ENCODE measurements at places on chromosomes 7 and 10.
A peak's percentile ranks its signal among the peaks of the same experiment; 100 is the strongest.

DNA sequence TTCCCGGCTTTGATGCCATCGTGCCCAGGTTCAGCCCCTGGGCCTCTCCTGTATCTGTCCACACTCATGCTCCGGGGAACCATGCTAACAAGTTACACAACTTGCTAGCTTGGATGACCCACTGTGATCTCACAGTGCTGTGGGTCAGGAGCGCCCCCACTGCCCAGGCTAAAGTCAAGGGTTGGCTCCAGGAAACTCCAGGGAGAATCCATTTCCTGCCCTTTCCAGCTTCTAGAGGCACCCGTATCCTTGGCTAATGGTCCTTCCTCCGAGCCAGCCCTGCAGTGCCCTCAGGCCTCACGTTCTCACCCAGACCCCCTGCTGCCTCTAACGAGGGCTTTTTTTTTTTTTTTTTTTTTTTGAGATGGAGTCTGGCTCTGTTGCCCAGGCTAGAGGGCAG is 19.5 kb downstream of the AMZ1 start:
- no peak for DNase-seq

DNA sequence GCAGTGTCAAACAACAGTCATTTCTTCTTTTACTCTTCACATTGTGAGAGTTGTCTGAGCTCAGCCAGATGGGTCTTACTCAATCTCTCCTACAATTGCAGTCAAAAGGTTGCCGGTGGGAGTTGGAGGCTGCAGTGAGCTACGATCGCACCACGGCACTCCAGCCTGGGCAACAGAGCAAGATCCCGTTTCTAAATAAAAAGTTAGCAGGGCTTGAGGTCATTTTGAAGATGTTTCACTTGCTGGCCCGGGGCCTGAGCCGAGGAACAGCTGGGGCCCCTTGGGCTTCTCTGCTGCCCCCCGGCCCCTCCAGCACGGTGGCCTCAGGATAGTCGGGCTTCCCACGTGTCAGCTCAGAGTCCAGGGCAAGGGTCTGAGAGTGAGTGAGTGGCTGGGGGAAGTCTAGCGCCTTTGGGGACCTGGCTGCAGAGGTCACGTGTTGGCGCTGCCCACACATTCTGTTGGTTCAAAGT is 40.4 kb downstream of the GTF2IRD1 start:
- no peak for DNase-seq

GRCh38 chr10:78851647-78852046 is 217.1 kb upstream of the ZMIZ1 start:
- no peak for DNase-seq

DNA sequence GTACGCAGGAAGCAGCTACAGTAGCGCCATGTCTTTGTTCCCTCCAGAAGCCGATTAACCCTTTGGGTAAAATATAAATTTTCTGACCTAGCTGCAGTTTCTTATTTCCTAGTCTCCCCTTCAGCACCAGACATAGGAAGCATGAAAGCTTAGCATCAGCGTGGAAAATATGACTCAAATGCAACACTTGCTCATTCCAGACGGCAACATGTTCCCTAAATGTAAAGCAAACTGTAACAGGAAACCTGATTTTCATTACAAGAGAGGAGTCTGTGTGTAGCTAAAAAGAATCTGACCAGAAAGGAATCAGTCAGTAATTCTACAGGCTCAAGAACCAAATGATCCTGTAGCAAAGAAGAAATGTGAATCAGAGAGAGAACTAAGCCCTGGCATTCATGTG is 219.2 kb downstream of the C7orf25 start:
- no peak for DNase-seq

DNA sequence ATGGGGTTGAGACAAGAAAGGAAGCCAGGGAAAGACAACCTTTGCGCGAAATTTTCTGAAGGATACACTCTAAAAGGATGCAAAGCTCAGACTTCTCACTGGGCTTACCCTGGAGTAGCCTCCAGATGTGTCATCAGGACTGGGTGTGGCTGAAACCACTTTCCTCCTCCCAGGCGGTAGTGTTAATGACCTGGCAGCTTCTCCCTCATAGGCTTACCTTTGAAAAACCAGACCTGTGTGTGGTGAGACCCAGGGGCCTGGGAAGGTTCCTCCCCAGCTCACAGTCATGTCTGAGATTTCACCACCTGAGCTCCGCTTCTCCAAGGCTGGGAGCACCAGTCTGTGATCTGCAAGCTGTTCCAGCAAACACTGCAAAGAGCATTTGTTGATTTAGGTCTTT is 93.7 kb downstream of the EPC1 start:
- DNase-seq, result no peak

DNA sequence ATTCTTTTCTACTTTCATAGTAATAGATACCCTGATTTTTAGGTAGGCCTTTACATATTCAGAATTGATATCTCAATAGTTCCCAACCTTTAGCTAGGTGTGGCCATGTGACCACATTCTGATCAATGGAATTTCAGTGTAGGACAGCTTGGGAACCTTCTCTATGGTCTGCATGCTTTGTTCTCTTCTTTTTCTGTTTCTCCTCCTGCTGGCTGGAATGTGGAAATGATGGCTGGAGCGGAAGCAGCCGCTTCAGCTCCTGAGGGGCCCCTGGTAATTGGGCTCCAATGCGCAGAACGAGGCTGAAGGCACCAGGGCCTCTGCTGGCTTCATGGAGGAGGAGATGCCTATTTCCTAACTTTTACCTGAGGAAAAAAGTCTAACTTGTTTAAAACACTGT is 152.6 kb downstream of the ZMYND11 start:
- no peak for DNase-seq

GRCh38 chr10:59148701-59149100 is 27.7 kb upstream of the PHYHIPL start:
- no peak for DNase-seq

- DNase-seq, result no peak
These were observed 209.4 kb downstream of the TCERG1L start for GRCh38 chr10:131102147-131102546.

DNA sequence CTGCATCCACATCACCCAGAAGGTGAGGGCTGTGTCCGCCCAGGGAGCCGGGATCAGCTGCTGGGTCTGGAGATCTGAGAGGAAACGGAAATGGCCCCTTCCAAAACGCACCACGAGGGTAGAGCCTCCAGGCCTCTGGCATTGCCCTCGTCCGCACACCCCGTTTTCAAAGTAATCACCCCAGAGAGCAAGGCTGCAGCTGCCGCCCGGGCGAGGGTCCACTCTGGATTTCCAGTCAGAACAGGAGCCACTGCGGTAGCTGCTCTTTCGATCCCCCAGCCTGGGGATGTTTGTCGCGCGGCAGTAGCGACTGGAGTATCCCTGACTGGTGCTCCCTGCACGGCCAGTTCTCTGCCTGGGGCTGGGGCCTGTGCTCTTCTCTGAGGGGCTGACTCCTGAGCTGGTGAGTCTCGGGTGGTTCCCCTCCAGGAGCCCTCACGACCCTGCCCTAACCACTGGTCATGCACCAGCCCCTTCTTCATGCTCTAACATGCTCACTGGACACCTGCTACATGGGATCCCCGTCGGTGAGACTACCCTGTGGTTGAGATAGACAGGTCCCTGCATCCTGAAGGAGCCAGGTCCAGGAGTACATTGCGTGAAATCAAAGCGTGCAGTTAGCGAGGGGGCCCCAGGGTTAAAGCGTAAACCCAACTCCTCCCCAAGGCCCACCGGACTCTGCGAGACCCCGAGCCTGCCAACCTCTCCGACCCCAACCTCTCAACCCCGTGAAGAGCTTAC is 99.2 kb downstream of the FOXL3 start:
- no peak for DNase-seq

- no peak for DNase-seq
These were observed 212.1 kb upstream of the KLF14 start for GRCh38 chr7:130946114-130946513.

DNA sequence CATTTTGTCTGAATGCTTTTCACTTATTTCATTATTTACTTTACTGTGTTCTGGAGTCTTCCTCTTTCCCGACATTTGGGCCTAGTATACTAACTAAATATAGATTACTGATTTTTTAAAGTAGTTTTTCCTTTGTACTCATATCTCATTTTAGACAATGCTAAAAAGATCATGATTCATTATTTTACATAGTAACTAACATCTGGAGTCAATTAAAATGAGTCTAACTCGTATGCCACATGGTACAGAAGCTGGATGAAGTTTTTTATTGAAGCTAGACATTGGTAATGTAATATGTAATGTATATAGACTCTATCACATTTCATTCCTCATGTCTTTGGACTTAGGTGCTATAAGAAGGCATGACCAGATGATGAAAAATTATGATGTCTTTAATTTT is 156.3 kb upstream of the HGF start:
- DNase-seq, result no peak

- DNase-seq, result no peak
These were observed 101.7 kb downstream of the LMBR1 start for GRCh38 chr7:156791241-156791640.

- peak; percentile 32 for DNase-seq
These were observed 43.5 kb downstream of the TLL2 start for GRCh38 chr10:96470116-96470743.

DNA sequence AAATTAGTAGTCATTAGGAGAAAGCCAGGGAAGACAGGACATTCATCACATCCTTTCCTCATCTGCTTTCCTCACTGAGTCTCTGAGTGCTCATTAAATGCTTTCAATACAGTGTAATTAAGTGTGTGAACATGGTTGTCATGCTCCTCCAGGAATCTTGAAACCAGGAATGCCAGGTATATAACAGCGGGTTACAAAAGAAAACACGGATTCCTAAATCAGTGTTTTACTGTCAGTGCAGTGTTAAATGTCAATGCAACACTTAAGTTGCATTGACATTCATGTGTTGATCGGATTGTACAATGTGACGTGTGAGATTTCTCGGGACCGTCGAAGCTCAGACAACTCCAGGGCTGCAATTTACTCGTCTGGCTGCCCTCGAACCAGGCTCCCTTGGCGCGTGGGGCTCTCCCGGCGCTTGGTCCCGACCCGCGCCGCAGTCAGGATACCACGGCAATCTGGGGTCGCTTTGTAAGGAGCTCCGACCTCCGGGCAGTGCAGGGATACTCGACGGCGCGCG is 455 bp upstream of the SPAG6 start:
- DNase-seq, result no peak

GRCh38 chr7:48611993-48612392 is 312.4 kb upstream of the CDC14C start:
- DNase-seq, result no peak

GRCh38 chr7:3277604-3278572 is 23.2 kb upstream of the SDK1 start:
- no peak for DNase-seq

GRCh38 chr7:100124301-100125230 is 2.2 kb upstream of the MBLAC1 start:
- DNase-seq, result no peak

- no peak for DNase-seq
These were observed 47.6 kb upstream of the ANKRD1 start for GRCh38 chr10:90968328-90969081.

DNA sequence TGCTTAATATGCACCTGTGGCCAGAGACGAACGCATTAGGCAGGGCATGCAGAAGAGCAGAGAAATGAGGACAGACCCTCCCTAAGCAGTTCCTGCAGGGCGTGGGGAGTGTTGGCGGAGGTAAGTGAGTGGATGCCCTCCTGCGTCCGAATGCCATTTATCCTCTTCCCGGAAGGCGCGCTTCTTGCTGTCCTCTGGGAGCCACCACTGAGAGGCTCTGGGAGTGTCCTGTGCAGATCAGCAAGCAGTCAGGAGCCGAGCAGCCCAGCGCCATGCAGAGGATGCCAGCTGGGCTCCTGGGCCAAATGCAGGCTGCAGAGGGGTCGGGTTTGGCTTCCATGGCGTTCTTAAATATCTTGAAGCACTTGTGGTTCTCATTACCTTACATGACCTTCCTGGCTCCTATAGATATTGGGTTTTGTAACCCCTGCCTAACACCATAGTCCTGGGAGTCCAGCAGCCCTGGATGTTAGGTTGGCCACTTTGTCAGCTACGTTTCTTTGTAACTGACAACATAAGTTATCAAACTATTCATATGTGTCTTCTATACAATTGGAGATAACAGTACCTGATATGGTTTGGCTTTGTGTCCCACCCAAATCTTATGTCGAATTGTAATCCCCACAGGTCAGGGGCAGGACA is 30.0 kb upstream of the SLIT1 start:
- DNase-seq, result no peak

- DNase-seq, result no peak
These were observed 44.9 kb upstream of the CHST15 start for GRCh38 chr10:124138195-124138882.

- peak; percentile 71 for DNase-seq
These were observed at the start of gene GIMAP2 for GRCh38 chr7:150685219-150686029. Gene GIMAP2 (plus strand): TSS chr7:150685706. CDS start chr7:150687060, 1,354 bp downstream.

- DNase-seq, result no peak
These were observed 745 bp downstream of the SLC16A9 start for GRCh38 chr10:59708816-59709394.

GRCh38 chr10:21724020-21724589 is 190.1 kb downstream of the MLLT10 start:
- DNase-seq, result no peak

GRCh38 chr7:133983685-133984419 is 143.3 kb upstream of the LRGUK start:
- DNase-seq, result no peak

- DNase-seq, result no peak
These were observed 56.9 kb downstream of the DNMBP start for GRCh38 chr10:99952799-99953198.

DNA sequence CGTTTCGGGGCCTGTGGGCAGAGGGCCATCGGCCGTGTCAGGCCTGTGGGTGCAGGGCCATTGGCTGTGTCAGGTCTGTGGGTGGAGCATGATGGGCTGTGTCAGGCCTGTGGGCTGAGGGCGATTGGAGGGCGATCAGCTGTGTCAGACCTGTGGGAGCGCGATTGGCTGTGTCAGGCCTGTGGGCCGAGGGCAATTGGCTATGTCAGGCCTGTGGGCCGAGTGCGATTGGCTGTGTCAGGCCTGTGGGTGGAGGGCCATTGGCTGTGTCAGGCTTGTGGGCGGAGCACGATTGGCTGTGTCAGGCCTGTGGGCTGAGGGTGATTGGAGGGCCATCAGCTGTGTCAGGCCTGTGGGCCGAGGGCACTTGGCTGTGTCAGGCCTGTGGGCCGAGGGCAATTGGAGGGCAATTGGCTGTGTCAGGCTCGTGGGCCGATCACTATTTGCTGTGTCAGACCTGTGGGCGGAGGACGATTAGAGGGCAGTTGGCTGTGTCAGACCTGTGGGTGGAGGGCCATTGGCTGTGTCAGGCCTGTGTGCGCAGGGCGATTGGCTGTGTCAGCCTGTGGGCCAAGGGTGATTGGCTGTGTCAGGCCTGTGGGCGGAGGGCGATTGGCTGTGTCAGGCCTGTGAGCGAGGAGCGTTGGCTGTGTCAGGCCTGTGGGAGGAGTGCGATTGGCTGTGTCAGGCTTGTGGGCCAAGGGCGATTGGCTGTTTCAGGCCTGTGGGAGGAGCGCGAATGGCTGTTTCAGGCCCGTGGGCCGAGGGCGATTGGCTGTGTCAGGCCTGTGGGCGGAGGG is 54.1 kb downstream of the DYNC2I1 start:
- DNase-seq, result peak; percentile 47

GRCh38 chr7:41881331-41882130 is 178.6 kb upstream of the INHBA start:
- DNase-seq, result peak; percentile 99

GRCh38 chr10:110868981-110869380 is 2.7 kb upstream of the PDCD4 start:
- no peak for DNase-seq

Measured in suppressor macrophage treated with lipopolysaccharide for 1 hour (primary cell).